A375 (cell line): ENCODE measurements at places on chromosomes 6 and 20. TPM values are rescaled to one million over a fixed set of nuclear protein-coding genes. Genes with fewer than 3 reads are reported as not detected.

Gene ABHD16B
- total RNA-seq = not detected in 2 replicates

Gene TFAP2D
- not detected in 2 replicates for total RNA-seq

Gene MRPS18B
- total RNA-seq = 50.3 and 57.9 TPM in 2 replicates

Gene TREML2
- total RNA-seq = 0.16 and 0.19 TPM in 2 replicates

Gene PTK7
- total RNA-seq = 25.7 and 27.3 TPM in 2 replicates

Gene C20orf96
- total RNA-seq = 1.1 and 1.9 TPM in 2 replicates

Gene EPPIN
- total RNA-seq = not detected in 2 replicates
